Mesothelial cell of epicardium (in vitro differentiated cells): ENCODE measurements at places on chromosomes 1 and 21.

DNA sequence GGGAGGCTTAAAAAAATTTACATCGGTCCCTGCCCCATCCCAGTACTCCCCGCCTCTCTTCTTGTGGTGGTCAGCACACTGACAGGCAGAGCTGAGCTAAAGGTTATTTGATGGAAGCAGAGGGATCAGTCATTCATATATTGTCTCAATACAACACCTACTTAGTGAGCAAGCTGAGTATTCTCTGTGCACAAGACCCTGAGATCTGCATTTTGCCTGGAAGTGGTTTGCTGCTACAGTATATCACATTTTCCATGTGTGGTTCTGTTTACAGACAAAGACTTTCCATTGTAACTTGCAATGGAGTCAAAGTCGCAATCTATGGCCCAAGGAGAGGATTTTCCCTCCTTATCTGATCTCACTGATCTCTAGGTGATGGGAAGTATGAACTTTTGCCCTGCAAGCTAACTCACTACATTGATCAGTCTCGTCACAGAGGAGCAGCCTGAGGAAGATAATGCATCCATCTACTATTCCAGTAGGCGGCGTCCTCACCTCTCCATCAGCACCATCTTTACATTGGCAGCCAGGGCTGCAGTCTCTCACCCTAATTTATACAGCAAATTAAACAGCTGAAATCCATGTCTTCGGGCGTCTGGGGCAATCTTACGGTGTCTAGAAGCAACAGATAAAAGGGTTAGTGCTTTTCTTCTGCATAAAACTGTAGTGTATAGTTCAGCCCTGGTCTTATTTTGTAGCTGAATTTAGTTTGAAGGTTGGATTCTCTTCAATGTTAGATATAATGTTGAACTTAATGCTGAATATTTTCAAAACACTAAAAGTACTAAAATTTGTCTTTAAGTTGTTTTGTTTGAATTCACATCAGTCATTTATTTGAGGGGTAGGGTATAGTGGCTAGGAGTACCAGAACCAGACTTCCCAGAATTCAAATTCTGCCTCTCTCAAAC lies 3.2 kb upstream of the TRAF5 start:
- no peak for DNase-seq

DNA sequence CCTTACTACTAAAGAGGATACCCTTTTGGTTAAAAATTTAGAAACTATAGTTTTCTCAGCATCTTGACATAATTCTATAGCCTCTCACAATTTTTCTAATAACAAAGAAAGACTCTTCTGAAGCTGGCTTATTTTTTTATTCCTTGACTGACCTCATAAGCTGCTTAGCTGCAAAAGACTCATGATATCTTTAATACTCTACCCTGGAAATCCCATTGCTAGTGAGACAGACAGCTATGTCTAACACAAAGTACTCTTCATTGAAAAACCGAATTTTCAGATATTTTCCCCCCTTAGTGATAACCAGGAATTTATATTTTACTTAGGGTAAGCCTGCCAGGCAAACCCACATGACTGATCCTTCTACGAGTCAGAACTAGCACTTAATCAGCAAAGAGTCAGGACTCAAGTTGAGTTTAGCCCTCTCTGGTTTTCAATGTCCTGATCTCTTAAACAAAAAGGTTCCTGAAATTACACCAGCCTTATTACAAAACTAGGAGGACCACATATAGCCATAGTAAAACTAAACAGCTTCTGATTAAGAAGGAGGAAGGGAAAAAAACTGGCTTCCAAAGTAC lies 56.9 kb downstream of the ENAH start:
- DNase-seq: no peak

GRCh38 chr1:28302247-28302646 lies 26.6 kb upstream of the MED18 start:
- no peak for DNase-seq

DNA sequence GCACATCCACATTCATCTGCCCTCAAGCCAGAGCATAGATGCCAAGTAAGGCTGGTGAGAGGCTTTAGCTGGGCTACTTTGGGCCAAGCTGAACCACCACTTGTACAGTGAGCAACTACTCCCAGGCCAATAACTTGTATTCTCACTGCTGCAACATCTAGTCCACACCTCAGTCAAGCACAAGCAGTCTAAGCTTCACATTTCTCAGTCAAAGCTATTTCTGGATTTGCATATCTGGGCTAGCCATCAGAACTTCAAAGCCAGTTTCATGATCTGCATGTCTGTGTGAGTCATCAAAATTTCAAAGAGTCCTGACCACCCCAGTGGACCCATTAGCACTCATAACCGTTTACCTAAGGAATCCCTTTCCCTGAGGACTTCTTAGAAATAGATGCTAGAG lies 77.7 kb upstream of the DIRAS3 start:
- DNase-seq: no peak

DNA sequence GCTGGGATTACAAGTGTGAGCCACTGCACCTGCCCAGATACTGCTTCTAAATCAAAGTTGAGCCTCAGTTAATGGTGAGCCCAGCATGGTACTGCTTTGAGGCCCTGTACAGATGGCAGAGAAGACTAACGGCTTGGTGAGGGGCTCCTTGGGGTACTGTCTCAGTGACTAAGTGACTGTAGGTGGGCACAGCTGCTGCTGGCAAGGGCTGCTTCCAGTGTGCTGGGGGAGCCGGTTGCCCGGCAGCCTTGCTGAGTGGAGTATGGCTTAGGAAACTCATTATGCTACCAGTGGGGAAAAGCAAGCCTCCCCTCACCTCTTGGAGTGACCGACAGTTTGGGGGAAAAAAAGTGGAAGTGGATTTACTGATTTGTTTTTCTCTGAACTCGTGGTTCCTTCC lies 23.6 kb upstream of the ARHGEF10L start:
- DNase-seq: no peak

GRCh38 chr21:35136106-35136505 lies 87.0 kb upstream of the RUNX1 start:
- DNase-seq: no peak

GRCh38 chr1:54403808-54404261 lies 2.4 kb downstream of the SSBP3 start:
- no peak for DNase-seq

- DNase-seq: no peak
These were observed 52.7 kb upstream of the IVNS1ABP start for GRCh38 chr1:185369786-185370185.

DNA sequence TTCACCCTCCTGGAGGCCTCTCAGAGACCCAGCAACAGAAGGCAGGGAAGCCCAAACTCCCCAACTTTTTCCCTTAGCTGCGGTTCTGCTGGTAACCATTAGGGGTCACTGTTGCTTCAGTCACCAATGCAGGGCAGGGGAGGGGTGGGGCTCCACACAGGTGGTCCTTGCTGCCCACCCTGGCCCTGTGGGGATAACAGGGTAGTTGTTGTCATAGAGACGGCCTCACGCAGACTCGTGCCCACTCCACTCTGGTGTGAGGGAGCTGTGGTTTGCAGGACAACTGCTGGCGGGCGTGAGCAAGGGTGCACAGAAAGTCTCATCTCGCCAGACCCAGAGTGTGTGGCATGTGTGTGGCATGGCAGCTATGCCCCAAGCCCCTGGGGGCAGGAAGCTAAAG lies 19.9 kb downstream of the INSRR start:
- DNase-seq: peak; percentile 52

DNA sequence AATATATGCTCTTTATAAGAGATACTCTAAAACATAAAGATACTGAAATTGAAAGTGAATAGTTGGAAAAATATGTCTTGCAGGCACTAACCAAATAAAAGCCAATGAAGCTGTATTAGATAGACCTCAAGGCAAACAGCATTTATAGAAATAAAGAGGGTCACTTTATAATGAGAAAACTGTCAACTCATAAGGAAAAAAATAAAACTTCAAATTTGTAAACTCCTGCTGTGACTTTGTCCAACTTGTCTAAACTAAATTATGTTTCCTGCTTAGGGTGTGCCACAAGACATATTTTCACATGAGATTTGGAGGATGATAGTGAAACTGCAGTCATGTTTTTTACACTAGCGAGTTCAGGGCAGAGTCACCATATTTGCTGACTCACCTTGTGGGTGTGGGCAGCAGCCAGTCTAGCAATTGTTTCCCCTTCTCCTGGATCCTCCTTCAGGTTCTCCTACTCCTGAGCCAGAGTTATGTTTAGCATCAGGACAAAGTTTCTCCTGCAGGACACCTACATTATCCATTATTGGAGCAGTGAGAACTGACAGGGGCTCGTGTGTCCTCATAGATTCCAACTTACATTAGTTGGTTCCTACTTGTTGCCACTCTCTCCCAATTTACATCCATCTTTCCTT lies 43.8 kb downstream of the CD53 start:
- DNase-seq: no peak

DNA sequence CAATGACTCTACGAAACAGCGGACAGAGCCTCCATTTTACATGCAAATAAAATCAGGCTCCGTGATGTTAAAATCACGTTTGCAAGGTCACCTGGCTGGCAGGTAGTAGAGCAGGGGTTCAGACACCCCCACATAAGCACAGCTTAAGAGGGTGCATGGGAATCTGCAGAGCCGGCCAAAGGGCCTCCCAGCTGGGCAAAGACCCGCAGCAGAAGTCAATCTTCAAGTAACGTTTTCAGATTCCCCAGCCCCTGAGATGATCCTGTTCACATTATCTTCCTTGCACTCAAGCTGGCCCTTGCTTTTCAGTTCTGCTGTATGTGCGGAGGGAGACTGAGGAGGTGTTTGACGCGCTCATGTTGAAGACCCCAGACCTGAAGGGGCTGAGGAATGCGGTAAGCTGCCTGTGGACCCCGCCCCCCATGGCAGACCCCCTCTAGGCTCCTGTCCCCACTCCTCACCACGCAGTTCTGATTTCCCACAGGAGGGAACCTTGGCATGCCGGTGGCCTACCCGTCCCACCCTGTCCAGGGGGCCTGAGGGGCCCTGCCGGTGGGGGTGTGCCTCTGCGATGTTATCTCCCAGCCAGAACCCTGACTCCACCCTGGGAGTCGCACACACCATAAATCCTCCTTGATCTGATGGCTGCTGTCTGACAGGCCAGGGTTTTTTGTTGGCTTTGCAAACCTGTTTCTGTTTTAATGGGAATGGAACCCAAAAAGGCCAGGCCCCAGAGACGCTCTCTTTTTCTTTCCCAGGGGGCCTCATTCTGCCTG lies 28.2 kb downstream of the GRHL3 start:
- no peak for DNase-seq

- DNase-seq: no peak
These were observed 18.7 kb upstream of the LBR start for GRCh38 chr1:225446595-225446960.

- DNase-seq: no peak
These were observed 121.5 kb downstream of the PLD5 start for GRCh38 chr1:242402956-242403355.

DNA sequence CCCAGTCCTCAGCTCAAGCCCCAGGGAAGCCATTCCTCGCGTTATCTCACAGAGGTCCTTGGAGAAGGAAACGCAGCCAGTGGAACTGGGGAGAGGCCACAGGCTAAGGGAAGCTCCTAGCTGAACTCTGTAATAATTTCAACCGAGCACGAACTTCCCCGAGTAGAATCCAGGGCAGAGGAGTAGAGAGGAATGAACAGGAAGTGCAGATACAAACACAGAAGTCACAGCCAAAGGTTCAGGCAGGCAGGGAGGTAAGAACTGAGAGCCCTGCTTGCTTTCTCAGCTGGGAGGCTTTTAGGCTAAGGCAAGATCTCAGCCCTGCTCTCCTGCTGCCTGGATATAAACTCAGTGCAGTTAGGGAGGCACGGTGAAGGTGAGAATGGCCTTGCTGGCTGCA lies 23.7 kb downstream of the WARS2 start:
- no peak for DNase-seq

- DNase-seq: peak; percentile 65
These were observed 27.0 kb upstream of the BTG2 start for GRCh38 chr1:203278082-203278884.

- DNase-seq: no peak
These were observed 57.6 kb downstream of the ABCA4 start for GRCh38 chr1:94063379-94063778.

DNA sequence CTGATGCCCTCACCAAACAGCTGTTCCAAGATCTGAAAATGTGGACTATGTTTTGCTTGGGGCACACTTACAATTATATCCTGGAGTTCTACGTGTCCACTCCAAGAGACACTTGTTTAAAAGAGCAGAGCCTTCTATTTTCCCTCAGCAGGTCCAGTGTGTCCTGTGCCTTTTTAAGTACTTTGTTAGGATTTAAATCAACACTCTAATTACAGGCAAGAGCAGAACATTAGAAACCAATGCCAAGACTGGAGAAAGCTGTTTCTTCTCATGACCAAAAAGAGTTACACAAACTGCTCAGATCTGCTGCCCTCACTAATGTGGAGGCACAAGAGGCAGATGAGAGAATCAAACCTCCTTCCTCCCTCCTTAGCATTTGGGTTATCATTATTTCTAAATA lies 452.9 kb downstream of the LMO4 start:
- no peak for DNase-seq

GRCh38 chr1:147177611-147178380 lies 5.5 kb upstream of the PRKAB2 start:
- DNase-seq: no peak

DNA sequence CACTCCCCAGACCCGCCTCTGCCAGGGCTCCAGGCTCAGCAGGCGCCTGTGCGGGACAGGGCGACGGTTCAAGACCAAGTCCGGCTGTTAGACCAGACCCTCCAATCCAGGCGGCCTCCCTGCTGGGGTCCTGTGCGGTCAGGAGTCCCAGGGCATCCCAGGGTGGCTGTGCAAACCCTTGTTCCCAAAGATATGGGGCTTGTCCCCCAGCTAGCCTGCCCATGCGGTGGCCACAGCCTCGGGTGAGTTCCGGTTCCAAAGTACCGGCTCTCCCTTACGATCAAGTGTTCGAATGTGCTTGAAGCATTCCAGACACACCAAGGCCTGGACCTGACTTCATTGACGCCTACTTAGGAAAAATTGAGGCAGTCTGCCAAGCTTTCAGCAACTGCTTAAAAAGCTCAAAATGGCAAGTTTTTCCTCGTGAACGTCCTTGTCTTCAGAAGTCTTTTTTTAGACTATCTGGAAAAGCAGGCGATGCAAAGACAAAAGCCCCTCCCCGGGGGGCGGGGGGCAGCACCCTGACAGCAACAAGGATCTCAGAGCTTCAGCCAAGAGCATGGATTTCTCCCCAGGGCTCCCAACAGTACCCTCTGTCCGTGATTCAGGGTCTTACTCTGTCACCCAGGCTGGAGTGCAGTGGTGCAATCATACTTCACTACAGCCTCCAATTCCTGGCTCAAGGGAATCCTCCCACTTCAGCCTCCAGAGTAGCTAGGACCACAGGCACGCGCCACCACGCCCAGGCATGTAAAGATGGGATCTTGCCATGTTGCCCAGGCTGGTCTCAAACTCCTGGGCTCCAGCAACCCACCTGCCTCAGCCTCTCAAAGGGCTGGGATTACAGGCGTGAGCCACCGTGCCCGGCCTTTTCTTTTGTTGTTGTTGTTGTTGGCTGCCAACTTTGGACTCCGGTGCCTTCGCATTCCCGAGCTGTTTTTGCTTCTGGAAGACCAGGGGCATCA lies 2.3 kb downstream of the FAAP20 start:
- DNase-seq: no peak

GRCh38 chr1:118933051-118933781 lies 54.9 kb downstream of the TBX15 start:
- no peak for DNase-seq

DNA sequence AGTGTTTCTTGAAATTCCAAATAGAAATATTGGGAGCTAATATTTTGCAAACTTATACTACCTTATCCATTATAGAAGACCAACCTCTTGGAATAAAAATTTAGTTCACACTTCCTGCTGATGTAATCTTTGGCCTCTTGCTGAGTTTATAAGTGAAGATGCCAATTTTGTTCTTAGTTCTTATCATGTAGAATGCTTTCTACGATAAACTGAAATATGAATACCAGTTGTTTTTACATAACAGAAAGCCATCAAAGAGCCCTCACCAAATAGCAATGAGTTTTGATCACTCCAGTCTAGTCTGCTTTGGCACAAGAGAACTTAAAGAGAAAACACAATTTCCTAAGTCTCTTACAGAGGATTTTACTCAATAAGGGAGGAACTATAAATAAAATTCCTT lies 89.5 kb downstream of the DENND1B start:
- DNase-seq: no peak
